ENCODE measurements at places on chromosomes 1 and 21.

GRCh38 chr1:28927648-28928313 is 13.4 kb downstream of the EPB41 start:
- DNase-seq, result no peak

DNA sequence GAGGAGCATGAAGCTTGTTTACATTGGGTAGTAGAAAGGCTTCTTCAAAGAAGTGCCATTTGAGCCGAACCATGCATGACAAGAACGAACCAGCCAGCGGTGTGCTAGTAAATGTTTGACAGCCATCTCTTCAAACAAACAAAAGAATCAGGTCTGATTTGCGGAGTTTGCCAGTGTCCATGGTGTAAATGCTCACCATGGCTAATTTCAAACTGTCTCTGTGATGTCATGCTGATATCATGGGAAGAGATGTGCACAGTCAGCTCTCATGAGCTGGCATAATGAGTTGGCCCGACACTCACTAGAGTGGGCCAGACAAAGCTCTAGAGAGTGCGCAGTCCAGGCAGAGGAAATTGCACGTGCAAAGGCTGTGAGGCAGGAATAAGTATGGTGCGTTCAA is 101.1 kb downstream of the KAZN start:
- DNase-seq, result no peak

DNA sequence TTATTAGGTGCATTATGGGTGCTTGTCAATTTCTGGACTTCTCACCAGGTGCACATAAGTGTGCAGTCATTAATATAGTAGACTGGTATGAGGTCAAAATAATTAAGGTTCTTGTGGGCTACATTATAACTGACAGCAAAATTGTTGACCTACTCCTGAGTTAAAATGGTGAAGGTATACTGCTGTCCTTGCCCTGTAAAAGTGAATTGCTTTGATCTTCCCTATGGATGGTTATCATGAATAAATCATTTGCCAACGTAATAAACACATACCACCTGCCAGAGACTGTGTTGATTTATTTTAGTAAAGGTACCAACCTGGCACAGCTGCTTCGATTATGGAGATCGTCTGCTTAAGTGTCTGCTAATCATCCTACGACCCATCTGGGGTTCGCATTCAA is 201.6 kb upstream of the KCNK2 start:
- DNase-seq, result no peak

DNA sequence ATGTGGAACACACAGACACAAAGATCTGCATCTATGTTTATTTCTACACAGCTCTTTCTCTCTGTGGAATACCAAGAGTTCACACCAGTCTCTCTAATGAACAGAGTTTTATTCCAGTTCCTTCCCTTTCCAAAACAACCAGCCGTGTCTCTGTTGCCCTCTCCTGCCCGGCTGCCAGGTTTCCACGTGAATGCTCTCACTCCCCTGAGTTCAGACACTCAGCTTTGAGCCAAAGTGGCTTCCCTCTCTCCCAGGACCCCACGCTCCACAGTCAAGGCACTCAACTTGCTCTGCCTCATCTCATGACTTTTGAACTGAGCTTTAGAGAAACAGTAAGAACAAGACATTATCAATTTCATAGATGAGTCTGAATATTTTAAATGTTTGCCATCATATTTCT is 488.9 kb downstream of the SMYD3 start:
- no peak for DNase-seq

GRCh38 chr1:228312136-228312764 is 94.4 kb downstream of the TRIM11 start:
- no peak for DNase-seq

DNA sequence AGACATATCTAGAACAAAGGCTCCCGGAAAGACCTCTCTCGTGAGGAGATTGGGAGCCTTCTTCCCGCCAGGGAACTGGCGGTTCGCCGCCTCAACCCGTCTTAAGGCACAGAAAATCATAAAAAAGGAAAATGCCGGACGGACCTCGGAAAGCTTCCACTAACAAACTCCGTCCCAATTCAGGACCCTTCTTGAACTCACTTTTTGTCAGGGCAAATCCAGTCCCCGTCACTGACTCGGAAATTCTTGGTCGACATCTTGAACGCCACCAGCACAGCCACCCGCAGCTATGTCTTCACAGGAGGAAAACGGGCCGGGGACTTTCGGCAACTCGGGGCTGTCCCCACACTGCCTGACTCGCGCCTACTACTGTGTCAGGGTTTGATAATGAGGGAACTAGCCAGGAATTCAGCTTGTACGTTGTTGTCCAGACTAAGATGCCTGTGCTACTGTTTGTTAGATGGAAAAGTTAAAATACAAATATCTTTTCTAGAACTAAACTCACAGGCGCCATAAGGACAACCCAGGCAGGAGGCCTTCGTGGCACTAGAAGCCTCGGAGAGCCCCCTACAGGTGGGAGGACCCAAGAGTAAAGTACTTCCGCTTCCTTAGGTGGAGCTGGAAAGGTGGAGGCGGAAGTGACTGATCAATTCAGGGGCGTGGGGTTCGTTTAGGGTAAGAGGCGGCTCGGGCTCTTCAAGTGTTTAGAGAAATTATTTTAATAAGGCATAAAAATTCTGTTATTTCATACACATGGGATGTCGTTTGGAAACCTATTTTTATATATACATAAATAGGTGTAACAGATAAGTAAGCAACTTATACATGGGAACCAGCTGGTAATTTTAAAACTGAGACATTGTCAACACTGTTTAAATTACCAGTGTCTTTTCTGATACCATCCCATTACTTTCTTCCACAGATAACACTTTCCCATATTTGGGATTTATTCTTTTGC is at the start of gene ZRANB2:
Gene ZRANB2, minus strand, starts transcription at position 297 of the 958 bp plus-strand sequence. Its CDS starts 40 bp downstream, at position 257.
- peak; percentile 78 for DNase-seq

- no peak for DNase-seq
Measured at GRCh38 chr1:48251821-48252220, 29.3 kb downstream of the SLC5A9 start.

DNA sequence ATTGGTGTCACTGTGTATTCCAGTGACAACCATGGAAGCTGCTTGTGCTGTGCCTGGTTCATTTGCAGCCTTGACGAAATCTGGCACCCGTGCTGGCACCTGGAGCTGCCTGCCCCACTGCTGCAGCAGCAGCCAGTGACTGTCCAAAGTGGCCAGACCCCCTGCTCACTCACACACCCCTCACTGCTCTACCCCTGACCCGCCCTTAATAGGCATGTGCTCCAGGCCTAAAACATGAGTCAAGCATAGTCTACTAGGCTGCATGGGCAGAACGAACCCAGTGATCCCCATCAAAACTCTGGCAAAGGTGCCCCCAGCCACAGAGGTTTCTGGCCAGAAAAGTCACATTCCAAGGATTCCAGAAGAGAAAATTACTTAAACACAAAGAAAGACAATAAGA is 7.7 kb downstream of the PRAMEF1 start:
- no peak for DNase-seq

DNA sequence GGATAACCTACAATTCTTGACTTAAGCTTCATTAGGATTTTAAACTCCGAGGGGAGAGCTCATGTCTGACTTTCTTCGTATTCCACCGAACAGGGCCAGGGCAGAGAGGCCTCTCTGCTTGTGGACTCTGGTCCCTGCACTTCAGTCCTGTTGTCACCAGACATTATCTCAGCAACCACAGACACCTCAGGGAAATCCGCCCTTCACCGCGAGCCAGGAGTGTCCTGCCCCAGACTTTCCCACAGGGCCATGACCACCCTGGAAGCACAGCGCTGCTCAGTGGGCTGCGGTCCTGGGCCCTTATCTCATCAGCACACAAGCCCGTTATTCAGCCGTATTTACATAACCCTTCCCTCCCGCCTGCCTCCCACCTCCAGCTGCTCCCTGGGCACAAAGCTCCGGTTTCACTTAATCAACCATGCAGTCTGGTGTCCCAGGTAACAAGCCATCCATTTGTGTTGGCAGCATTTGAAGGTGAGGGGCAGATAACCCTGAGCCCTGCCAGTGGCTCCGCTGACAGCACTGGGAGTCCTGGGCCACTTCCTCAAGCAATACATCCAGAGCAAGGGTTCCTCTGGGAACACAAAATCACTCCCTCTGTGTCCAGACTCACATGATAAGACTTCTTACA is 122.8 kb upstream of the RAB4A start:
- no peak for DNase-seq

DNA sequence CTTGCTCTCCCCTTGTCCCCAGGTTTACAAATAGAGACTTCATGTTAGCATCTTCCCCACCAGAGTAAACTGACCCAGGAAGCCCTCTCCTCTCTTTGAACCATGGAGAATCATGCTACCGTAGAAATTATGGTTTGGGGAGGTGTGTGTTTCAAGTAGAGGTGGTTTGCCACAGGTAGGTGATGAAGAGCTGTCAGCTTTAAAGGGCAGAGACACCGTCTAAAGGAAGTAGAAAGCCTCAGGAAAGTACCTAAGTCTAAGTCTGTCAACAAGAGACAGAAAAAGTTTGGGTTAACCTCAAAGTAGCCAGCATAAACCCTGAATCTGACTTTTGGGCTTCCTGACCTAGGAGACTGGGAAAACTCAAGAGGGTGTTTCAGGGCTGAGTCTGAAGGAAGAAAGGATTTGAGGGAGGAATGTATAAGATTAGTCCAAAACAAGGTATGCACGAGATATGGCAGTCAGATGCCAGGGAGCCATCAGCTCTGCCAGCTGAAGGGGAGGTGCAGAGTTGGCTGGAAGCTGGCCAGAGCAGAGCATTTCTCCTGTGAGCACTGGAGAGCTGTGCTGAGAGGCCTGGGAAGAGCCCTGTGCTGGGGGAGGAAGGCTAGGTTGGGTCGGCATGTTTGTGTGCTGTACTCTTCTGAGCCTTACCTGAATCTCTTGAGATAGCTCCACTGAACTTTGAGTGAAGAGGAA is 14.3 kb downstream of the ADAMTSL4 start:
- DNase-seq, result no peak

- DNase-seq, result peak; percentile 84
Measured at GRCh38 chr1:205211169-205211838, at the start of gene DSTYK. Gene DSTYK, minus strand, starts transcription at chr1:205211702. Its CDS starts 167 bp downstream, at chr1:205211535.

- DNase-seq, result no peak
Measured at GRCh38 chr1:193658081-193658480, 471.7 kb upstream of the B3GALT2 start.

DNA sequence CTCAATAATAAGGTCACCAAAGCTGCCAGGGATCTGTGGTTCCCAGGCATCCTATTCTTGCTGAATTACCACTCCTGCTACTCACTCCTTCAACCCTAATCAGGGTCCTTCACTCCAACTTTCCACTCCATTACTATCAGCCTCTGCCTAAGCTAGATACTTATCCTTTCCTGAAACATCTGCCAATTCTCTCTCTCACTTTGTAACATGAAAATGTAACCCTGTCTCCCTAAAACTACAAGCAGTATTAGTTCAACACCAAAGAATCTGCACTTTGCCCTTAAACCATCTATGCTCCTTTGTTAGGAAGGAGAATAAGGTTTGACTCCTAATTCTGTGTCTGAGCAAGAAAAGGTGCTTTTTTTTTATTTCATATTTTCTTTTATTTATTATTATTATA is 15.5 kb upstream of the CXADR start:
- no peak for DNase-seq

- DNase-seq, result no peak
Measured at GRCh38 chr1:26799479-26800142, 11.9 kb downstream of the PIGV start.

DNA sequence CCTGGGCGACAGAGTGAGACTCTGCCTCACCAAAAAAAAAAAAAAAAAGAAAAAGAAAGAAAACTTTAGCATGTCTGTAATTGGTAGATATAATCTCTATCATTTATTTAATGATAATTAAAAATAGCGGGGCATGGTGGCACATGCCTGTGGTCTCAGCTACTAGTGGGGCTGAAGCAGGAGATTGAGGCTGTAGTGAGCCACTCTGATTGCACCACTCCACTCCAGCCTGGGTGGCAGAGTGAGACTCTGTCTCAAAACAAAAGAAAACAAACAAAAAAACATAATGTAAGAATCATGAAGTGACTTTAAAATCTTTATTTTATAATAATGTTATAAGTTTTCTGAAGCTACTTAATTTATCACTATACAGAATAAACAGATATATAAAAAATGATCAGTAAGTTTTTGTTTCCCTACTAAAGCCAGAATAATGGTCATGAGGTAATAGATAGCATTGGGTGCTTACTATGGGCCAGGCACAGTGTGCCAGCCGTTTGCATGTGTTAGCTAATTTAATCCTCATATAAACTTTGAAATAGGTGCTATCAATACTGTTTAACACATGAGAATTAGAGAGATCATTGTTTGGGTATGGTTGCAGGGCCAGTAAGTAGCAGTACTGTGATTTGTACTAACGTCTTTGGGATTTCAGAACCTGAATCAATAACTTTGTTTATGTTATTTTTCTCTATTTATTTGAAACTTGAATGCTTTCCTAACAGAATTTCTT is 23.8 kb downstream of the CLIC4 start:
- no peak for DNase-seq

GRCh38 chr1:108043707-108044106 is 78.7 kb upstream of the VAV3 start:
- no peak for DNase-seq

DNA sequence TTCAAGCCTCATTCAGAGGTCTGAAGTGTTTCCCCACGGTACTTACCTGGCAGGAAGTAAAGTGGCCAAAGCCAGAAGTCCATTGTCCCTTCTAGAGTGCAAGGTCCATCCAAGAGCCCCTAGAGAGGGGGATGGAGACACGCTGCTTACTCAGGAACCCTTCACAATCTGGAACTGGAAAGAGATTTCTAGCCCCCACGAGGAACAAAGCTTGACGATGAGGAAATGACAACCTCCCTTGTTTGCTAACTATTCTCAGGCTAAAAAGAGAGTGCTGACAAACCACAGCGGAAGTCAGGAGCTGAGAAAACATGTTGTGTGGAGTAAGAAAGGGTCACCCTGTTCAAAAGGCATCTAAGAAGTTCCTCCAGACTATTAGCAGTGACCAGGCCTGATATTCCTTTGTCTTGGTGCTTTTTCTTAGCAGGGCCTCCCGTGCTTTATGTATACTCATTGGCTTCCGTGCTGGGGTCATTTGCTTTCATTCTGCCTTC is at the start of gene FCMR:
Gene FCMR, minus strand, starts transcription at position 170 of the 494 bp plus-strand sequence. Its CDS starts 87 bp downstream, at position 83.
- no peak for DNase-seq

GRCh38 chr1:184956999-184957700 is 17.2 kb downstream of the NIBAN1 start:
- DNase-seq, result no peak

GRCh38 chr1:58446368-58446767 is 100.2 kb downstream of the OMA1 start:
- no peak for DNase-seq

- DNase-seq, result no peak
Measured at GRCh38 chr1:229153955-229154548, 116.9 kb upstream of the RAB4A start.

GRCh38 chr21:34073749-34074282 is 438 bp downstream of the MRPS6 start:
- no peak for DNase-seq

DNA sequence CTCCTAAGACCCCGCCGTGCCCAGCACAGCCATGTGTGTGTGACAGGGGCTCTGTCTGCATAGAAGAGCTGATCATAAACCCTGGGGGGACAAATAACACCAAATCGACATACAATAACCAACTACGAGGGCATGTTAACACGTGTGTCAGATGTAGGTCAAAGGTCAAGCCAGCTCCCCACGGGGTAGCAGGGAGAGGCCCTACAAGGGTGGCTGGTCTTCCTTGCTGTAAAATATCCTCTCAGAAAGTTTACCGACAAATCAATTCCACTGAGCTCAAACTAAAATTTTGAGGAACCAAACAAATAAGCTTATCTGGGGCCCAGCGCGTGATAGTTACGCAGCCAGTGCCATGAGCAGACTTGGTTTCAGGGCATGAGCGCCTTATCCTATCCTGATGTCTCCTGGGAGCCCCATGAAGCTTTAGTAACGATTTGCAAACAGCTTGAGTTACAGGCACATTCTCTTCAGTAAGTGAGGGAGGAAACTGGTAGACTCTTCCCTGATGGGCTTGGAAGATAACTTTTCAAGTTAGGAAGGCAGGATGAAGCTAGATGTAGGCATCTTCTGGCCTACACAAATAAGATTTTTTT is 2.7 kb upstream of the TMPRSS3 start:
- no peak for DNase-seq

All from stimulated activated CD8-positive, alpha-beta memory T cell treated with anti-CD3 and anti-CD28 coated beads, Interleukin-2, amount 100 ng/mL, for 1 hour (primary cell).